ENCODE measurements at places on chromosomes 12 and 14.

GRCh38 chr12:64701283-64701682 lies 57.9 kb downstream of the GNS start:
- no peak for DNase-seq

- no peak for DNase-seq
Measured at GRCh38 chr12:761256-761655, 8.9 kb downstream of the WNK1 start.

DNA sequence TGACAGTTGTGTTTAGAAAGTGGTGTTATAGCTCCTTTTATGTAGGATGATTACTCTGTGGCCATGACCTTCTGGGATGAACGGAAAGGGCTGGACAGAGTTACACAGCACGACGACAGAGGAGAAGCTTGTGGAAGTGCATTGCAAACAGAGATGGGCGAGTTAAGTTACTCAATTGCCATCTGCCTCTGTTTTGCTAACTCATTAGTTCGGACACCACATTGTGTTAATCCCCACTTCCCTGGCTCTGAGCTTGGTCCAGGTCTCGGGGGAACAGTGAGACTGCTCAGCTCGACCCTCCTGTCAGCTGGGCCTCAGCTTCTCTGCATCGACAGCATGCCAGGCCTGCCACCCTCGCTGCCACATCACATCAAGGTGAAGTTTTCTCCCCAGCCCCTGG lies 408.0 kb downstream of the ZFP36L1 start:
- DNase-seq, result no peak

DNA sequence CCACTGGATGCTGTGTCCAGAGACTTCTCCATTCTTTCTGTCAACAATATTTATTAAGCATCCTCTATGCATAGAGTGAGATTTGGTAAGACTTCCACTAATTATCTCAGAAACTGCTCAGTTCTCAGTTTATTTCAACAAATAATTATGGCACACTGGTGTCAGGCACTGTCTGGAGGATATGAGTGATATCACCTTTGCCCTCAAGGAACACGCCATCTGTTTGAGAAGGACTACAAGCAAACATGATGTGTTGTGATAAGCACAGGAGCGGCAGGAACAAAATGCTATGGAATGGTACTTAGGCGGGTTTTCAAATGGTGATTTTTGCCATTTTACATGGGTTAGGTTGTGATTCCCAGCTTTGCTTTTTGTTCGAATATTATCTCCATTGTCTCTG lies 229.2 kb downstream of the DPF3 start:
- no peak for DNase-seq

GRCh38 chr14:52332269-52332668 lies 18.2 kb downstream of the PTGER2 start:
- DNase-seq, result no peak

GRCh38 chr14:58824106-58824505 lies 186.3 kb downstream of the DACT1 start:
- no peak for DNase-seq

DNA sequence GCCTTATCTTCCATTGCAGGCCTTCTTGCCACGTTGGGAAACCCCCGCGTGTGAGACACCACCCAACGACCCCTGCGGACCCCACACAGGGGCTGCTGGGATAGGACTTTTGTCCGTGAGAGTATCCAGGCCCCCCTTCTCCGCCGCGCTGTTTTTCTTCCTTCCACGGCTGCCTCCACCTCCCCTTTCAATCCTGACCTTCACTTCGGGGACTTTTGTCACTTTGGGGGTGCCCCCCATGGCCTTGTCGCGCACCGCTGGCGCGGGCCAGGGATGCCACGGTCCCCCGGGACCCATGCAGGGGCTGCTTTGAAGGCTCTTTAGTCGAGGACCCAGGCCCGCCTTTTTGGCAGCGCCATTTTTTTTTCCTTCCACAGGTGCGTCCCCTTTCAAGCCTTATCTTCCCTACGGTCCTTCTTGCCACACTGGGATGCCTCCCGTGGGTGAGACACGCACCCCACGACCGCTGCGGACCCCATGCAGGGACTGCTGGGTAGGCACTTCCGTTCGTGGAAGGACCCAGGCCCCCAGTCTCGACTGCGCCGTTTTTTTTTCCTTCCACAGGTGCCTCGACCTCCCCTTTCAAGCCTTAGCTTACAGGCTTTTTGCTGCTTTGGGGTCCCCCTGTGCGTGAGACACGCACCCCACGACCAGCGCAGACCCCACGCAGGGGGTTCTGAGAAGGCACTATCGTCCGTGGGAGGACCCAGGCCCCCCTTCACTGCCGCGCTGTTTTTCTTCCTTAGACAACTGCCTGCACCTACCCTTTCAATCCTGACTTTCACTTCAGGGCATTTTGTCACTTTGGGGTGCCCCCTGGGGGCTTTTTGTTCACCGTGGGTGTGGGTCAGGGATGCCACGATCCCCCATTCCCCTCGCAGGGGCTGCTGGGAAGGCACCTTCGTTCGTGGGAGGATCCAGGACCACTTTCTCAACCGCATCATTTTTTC lies 267.4 kb downstream of the ALG10 start:
- DNase-seq, result no peak

DNA sequence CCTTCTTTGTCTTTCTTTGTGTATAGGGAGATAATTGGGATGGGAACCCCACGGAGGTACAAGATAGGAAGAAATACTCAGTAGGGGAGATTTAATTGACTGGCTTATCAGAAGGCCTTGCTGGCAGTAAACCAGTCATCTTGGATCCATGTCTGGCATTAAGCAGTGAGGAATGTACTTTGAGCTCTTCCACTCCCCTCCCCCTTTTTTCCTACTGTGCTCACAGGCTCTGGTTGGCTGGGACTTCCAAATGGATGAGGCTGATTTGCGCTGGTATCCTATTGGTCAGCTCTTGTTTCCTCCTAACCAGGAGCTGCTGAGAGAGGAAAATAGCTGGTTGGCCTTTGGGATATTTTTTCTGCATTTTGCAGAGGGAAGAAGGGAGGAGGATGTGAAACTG lies 24.7 kb downstream of the NGDN start:
- DNase-seq, result peak; percentile 44

DNA sequence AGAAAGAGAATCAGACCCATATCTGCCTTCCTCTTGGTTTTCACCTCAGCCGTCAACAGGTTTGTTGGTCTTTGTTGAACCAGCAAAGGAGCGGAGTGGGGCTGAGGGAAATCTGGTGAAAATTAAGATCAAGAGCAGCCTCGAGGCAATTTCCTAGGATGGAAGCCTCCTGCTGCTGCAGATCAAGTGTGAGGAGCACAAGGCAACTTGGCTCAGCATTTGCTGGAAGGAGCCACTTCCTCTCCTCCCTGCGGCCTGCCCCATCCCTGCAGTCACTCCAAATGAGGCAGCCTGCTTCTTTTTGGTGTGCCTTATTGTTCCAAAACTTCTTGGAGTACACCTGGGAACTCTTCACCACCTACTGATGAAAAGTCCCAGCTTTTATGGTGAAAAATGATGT lies 4.9 kb downstream of the TC2N start:
- DNase-seq, result no peak

DNA sequence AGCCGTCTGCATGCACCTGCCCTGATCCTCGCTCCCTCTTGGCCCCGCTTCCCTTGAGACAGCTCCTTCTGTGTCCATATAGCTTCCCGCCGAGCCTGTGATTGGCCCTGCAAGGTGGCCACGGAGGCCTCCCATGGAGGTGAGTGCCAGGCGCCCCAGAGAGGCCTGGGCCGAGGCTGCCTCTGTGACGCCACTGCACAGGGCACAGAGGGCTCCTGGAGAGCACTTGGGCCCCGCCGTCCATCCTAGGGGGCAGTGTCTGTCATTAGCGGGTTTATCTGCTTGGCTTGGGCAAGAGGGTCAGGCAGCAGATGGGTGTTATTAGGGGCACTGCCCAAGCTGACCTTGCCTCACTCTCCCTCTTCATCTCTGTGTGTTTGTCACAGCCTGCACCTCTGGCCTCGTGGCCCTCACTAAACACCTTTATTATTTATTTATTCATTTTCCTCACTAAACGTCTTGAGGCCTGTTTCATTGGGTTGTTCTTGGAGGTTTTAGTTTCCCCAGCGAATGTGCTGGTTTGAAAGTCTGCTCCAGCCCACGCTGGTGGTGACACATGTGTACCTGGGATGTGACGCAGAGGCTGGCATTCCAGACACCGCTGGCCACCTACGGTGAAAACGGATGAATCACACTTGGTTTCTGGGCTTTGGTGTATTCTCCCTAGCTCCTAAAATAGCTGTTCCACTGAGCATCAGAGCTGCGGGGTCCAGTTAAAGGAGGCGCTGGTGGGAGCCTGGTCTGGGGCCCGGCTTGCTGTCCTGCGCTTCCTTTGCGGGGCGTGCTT lies 5.9 kb downstream of the ZFYVE21 start:
- DNase-seq, result no peak

GRCh38 chr14:102579696-102580549 lies 12.5 kb upstream of the RCOR1 start:
- DNase-seq, result no peak

- DNase-seq, result no peak
Measured at GRCh38 chr14:100536121-100536510, 51.1 kb downstream of the BEGAIN start.

GRCh38 chr14:57029620-57030253 lies 219.5 kb upstream of the OTX2 start:
- no peak for DNase-seq

DNA sequence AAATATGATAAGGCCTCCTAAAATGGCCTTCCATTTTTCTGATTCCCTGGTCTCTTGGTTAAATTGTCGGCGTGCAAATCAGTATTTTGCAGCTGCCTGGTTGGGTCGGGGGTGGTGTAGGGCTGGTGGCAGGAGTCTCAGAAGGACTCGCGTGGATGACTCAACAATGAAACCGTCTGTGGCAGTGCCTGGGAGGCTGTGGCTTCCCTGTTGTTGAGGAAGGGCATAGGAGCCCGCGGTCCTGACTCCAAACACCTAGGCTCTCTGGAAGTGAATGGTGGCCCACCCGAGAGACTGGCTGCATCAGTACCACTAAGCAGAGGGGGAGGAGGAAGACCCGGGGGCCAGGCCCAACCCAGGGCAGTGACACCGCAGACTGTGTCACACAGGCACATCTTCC lies 207.9 kb downstream of the TTC7B start:
- no peak for DNase-seq

- DNase-seq, result no peak
Measured at GRCh38 chr12:31226639-31227038, 99.3 kb downstream of the SINHCAF start.

DNA sequence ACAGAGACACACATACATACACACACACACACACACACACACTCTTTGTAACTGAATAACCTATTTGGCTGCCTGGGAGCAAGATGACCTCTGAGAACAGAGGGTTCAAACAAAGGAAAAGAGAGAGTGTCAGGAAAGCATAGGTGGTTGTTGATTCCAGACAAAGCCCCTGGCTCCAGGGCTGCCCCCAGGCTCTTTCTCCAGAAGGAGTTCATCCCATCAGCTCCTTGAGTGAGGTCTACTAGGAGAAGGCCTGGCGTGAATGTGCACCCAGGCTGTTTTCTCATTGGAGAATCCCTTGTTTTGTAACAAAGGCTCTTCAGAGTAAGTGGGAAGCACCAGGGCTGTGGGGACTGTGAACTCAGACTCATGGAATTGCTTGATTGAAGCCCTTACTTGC lies 151.9 kb downstream of the EMP1 start:
- DNase-seq, result no peak

All from WTC11 (cell line).